Esophagus squamous epithelium (tissue), 5 donors: ENCODE measurements at places on chromosomes 11 and 22.

GRCh38 chr11:36601155-36601554 is 3.1 kb upstream of the RAG2 start:
- H3K36me3 ChIP-seq, result no peaks in the 10 kb centered on the region
- no peak for DNase-seq
- no peak overlapping the region for H3K27ac ChIP-seq
- H3K27me3 ChIP-seq, result no peaks in the 10 kb centered on the region

DNA sequence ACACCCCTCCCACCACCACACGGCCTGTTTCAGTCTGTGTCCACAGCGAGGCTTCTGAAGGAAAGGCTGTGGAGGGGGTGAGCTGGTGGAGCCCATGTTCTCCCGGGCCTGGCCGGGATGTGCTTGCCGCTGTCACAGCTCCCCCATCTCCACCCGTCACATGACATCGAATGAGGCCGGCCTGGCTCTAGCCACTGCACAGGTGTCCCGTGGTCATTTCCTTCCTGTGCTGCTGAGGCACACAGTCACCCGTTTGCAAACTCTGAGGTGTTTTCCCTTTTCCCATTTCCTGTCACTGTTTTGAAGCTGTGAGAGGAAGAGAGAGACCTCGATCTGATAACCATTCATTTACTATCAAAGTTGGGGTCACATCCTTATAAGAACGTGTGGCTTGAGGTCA is 55.7 kb upstream of the CLDN5 start:
- no peaks in the 10 kb centered on the region for H3K36me3 ChIP-seq
- H3K4me3 ChIP-seq, result no peak overlapping the region
- H3K4me1 ChIP-seq, result peaks cover 23% of the 10 kb centered on the region
- DNase-seq, result no peak

DNA sequence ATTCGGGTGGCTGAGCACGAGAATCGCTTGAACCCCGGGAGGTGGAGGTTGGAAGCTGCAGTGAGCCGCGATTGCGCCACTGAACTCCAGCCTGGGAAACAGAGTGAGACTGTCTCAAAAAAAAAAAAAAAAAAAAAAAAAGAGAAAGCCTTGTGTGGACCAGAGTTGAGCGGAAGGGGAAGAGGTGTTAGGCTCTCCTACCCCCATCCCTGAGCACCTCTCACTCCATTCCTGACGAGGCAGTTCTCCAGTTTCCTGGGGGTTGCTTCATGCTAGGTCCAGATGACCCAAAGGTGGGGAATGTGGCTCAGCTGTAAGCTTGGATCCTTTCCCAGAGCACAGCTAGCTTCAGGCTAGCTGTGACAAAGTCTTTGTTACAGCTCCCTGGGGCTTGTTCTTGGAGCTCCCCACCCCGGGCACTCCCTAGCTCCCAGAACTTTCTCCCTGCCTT is 8.8 kb upstream of the DNAL4 start:
- no peaks in the 10 kb centered on the region for H3K36me3 ChIP-seq
- no peak overlapping the region for H3K4me3 ChIP-seq
- H3K27me3 ChIP-seq, result peaks cover 31% of the 10 kb centered on the region
- peaks cover 13% of the 10 kb centered on the region for H3K4me1 ChIP-seq
- no peak overlapping the region for H3K27ac ChIP-seq

DNA sequence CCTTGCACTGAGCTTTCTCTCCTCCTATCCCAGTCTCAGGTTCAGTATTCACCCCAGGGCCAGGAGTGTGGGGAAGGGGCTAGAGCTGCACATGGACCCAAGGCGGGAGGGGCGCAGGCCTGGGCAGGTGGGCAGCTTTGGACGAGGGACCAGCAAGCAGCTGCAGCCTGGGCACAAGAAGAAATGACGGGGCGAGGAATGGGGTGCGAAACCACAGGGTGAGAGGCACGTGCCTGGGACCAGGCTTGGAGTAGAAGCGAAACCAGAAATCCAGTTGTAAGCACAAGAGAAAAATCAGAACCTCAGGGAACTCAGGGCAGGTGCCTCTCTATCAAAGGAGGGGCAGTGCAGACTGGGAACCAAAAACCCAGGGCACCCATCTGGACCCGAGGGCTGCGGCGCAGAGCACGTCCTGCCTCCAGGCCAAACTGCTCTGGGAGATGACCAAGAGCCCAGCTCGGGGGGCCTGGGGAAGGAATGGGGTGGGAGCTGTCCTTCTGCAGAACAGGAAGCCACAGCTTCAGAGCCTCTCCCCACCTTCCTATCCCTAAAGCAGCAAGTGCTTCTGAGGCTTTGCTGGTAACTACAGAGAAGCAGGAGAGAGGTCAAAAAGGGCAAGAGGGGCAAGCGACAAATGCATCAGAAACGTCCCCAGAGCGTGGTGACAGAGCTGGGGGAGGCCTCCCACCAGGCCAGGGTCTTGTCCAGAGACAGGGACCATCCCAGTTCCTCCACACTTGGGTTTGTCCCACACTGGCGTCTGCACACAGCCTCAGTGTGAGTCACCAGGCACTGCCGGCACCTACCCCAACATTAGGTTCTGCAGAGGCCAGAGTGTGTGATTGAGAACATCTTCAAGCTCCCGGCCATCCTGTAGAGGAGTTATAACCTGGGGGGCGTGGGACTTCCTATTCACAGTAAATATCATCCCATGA is 18.3 kb upstream of the TMPRSS4 start:
- H3K27me3 ChIP-seq, result peaks cover 16% of the 10 kb centered on the region
- peaks cover 13% of the 10 kb centered on the region for H3K4me1 ChIP-seq
- H3K27ac ChIP-seq, result no peak overlapping the region
- H3K4me3 ChIP-seq, result no peak overlapping the region
- H3K36me3 ChIP-seq, result no peaks in the 10 kb centered on the region

DNA sequence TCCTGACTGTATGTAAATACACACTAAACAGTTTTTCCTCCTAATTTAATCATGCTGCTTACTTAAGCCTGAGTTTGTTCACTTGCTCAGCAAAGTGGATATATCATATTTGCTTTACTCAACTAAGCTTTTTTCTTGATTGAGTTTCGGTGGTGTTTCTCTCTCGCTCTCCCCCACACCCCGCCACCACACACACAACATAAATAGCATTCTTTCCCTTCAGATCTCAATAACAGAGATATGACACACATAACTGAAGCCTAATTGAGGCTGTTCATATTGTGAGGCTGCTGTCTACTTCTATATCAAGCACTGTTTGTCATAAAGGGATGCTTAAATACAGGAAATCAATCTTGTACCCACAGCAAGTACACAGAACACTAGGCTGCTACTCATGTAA is 364.9 kb downstream of the FAT3 start:
- H3K4me3 ChIP-seq, result no peak overlapping the region
- no peaks in the 10 kb centered on the region for H3K27me3 ChIP-seq
- H3K36me3 ChIP-seq, result no peaks in the 10 kb centered on the region
- no peaks in the 10 kb centered on the region for H3K4me1 ChIP-seq

- H3K4me3 ChIP-seq, result no peak overlapping the region
- no peaks in the 10 kb centered on the region for H3K36me3 ChIP-seq
- H3K27ac ChIP-seq, result no peak overlapping the region
- no peaks in the 10 kb centered on the region for H3K27me3 ChIP-seq
Measured at GRCh38 chr11:128767591-128768001, 73.7 kb downstream of the FLI1 start.

DNA sequence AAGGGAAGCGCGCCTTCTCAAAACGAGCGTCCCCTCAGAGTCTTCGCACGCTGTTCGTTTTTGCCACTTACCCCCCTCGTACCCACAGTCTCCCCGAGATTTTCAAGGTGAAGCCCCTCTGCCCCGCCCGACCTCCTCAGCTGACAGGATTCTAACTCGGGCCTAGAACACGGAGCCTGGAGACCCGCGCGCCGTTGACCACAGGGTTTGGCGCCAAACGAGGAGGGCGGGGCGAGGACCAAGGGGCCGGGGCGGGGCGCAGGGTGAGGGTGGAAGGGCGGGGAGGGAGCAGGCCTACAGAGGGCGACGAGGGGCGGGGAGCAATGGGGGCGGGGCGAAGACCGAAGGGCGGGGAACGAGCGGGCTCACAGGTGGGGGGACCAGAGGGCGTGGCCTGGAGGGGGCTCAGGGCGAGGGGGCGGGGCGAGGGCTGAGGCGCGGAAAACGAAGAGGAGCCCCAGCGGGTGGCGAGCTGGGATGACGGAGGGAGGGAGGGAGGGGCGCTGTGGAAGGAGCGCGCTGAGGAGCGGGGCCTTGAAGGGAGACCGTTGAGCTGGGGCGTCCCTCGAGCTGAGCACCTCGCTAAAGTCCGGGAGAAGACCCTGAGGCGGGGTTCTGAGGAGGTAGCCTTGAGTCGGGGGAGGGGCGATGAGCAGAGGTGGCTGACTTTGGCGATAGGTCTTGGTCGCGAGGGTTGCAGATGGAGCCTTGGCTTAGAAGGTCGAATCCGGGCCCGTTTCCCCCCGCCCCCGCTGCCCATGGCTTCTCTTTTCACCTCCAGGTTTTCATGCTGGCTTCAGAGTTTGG is at the start of gene DMC1:
Gene DMC1, minus strand, starts transcription at position 212 of the 807 bp plus-strand sequence. CDS start 1,927 bp downstream, outside the sequence.
- no peaks in the 10 kb centered on the region for H3K4me1 ChIP-seq
- DNase-seq, result peak; percentile 55
- H3K4me3 ChIP-seq, result peak within 1 kb of the TSS; percentile 64
- no peaks in the 10 kb centered on the region for H3K27me3 ChIP-seq

DNA sequence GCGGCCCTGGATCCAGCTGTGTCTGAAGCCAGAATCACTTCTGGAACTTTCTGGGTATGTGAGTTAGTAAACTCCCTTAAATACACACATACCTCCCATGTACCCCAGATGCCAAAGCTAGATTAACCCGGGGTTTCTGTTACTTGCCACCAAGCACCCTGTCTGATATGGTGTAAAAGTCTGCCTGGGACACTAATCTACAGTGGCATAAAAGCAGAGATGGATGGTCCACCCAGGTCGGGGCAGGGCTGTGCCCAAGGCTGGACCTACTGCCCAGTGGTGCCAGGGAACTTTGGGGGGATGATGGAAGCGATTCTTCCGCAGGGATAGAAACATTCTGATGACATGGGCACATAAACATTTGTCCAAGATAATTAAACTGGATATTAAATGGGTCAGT is 12.7 kb downstream of the MRGPRF start:
- H3K27me3 ChIP-seq, result no peaks in the 10 kb centered on the region
- H3K27ac ChIP-seq, result peak overlapping the region; percentile 65
- DNase-seq, result no peak

- no peaks in the 10 kb centered on the region for H3K27me3 ChIP-seq
- H3K27ac ChIP-seq, result peak overlapping the region; percentile 97
- H3K4me1 ChIP-seq, result peaks cover 23% of the 10 kb centered on the region
- no peak for DNase-seq
- H3K4me3 ChIP-seq, result peak overlapping the region; percentile 84
Measured at GRCh38 chr11:65132988-65133700, 1.2 kb downstream of the SYVN1 start.

- peaks cover 39% of the 10 kb centered on the region for H3K4me1 ChIP-seq
- no peak for DNase-seq
- no peak overlapping the region for H3K27ac ChIP-seq
- peaks cover 53% of the 10 kb centered on the region for H3K36me3 ChIP-seq
- no peaks in the 10 kb centered on the region for H3K27me3 ChIP-seq
Measured at GRCh38 chr22:50467773-50468440, 6.9 kb downstream of the SBF1 start.

- no peak for DNase-seq
- no peaks in the 10 kb centered on the region for H3K27me3 ChIP-seq
- H3K4me3 ChIP-seq, result no peak overlapping the region
- H3K36me3 ChIP-seq, result no peaks in the 10 kb centered on the region
- peaks cover 87% of the 10 kb centered on the region for H3K4me1 ChIP-seq
Measured at GRCh38 chr11:75313513-75314272, 37.8 kb downstream of the ARRB1 start.

DNA sequence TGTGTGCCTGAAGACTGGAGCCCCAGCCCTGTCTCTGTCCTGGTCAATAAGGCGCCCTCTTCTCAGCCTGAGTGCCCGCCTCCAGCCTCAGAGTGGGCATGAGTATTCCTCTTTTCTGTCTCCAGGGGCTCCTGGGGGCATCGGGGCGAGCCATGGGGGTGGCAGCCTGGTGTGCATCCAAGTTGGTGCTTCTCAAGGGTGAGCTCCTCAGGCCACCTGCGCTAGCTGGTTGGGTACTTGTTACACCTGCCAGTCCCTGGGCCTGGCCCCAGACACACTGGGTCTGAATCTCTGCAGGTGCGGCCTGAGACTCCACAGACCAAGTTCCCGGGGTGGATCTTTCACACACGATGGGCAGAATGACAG is 168.6 kb upstream of the B3GAT1 start:
- H3K4me3 ChIP-seq, result no peak overlapping the region
- H3K36me3 ChIP-seq, result no peaks in the 10 kb centered on the region
- no peak overlapping the region for H3K27ac ChIP-seq
- H3K4me1 ChIP-seq, result no peaks in the 10 kb centered on the region
- no peaks in the 10 kb centered on the region for H3K27me3 ChIP-seq

DNA sequence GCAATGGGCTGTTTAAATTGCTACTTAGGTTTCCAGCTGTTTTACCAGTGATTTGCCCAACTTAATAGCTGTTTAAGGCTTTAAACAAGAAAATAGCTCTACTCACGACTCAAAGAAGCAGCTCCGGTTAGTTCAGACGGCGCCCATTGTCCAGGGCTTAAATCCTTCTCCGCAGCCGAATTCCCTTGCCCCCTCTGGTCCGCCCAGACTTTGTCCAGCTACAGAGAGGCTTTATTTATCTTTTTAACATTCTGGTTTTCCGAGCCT is 20.9 kb upstream of the SCUBE1 start:
- no peak overlapping the region for H3K4me3 ChIP-seq
- no peaks in the 10 kb centered on the region for H3K36me3 ChIP-seq
- H3K27ac ChIP-seq, result no peak overlapping the region
- H3K27me3 ChIP-seq, result no peaks in the 10 kb centered on the region
- no peaks in the 10 kb centered on the region for H3K4me1 ChIP-seq

DNA sequence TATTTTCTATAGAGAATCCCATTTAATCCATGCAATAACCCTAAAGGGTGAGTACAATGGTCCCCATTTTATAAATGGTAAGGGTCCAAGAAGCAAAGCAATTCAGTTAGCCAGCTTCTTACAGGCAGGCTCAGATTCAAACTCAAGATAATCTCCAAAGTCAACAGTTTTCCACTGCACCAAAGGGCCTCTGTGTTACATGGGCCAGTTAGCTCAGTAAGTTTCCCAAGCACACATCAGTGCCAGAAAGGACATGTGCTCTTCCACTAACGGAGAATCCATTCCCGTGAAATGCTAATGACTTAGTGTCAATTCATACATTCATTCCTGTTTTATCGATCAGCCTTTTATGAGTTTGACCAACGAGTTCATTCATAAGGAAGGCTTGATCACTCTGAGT is 11.0 kb downstream of the SLC43A1 start:
- no peak overlapping the region for H3K27ac ChIP-seq
- H3K36me3 ChIP-seq, result no peaks in the 10 kb centered on the region
- DNase-seq, result no peak
- H3K4me1 ChIP-seq, result peaks cover 10% of the 10 kb centered on the region
- no peak overlapping the region for H3K4me3 ChIP-seq

GRCh38 chr22:28488825-28489224 is 190.8 kb downstream of the TTC28 start:
- no peaks in the 10 kb centered on the region for H3K27me3 ChIP-seq
- no peak for DNase-seq
- no peaks in the 10 kb centered on the region for H3K36me3 ChIP-seq
- no peaks in the 10 kb centered on the region for H3K4me1 ChIP-seq

- H3K4me3 ChIP-seq, result peak within 1 kb of the TSS; percentile 76
- no peaks in the 10 kb centered on the region for H3K27me3 ChIP-seq
- H3K36me3 ChIP-seq, result no peaks in the 10 kb centered on the region
- peaks cover 33% of the 10 kb centered on the region for H3K4me1 ChIP-seq
Measured at GRCh38 chr11:62707277-62707861, at the start of the genes BSCL2 and GNG3. Gene BSCL2, minus strand, starts transcription at chr11:62707424. Its CDS starts 229 bp downstream, at chr11:62707195. Gene GNG3, plus strand, starts transcription at chr11:62707676. Its CDS starts 620 bp downstream, at chr11:62708296.

- DNase-seq, result no peak
- H3K27ac ChIP-seq, result peak overlapping the region; percentile 34
- H3K27me3 ChIP-seq, result peaks cover 19% of the 10 kb centered on the region
- peaks cover 40% of the 10 kb centered on the region for H3K4me1 ChIP-seq
Measured at GRCh38 chr11:57202281-57202680, 20.5 kb downstream of the LRRC55 start.

- no peaks in the 10 kb centered on the region for H3K36me3 ChIP-seq
- DNase-seq, result no peak
- no peaks in the 10 kb centered on the region for H3K4me1 ChIP-seq
- no peak overlapping the region for H3K27ac ChIP-seq
- no peak overlapping the region for H3K4me3 ChIP-seq
Measured at GRCh38 chr11:57370251-57370650, 10.7 kb downstream of the PRG3 start.
